Upper lobe of right lung (tissue), 1 donor: ENCODE measurements at places on chromosomes 2 and 18. TPM values are rescaled to one million over a fixed set of nuclear protein-coding genes. Genes with fewer than 3 reads are reported as not detected.

DNA sequence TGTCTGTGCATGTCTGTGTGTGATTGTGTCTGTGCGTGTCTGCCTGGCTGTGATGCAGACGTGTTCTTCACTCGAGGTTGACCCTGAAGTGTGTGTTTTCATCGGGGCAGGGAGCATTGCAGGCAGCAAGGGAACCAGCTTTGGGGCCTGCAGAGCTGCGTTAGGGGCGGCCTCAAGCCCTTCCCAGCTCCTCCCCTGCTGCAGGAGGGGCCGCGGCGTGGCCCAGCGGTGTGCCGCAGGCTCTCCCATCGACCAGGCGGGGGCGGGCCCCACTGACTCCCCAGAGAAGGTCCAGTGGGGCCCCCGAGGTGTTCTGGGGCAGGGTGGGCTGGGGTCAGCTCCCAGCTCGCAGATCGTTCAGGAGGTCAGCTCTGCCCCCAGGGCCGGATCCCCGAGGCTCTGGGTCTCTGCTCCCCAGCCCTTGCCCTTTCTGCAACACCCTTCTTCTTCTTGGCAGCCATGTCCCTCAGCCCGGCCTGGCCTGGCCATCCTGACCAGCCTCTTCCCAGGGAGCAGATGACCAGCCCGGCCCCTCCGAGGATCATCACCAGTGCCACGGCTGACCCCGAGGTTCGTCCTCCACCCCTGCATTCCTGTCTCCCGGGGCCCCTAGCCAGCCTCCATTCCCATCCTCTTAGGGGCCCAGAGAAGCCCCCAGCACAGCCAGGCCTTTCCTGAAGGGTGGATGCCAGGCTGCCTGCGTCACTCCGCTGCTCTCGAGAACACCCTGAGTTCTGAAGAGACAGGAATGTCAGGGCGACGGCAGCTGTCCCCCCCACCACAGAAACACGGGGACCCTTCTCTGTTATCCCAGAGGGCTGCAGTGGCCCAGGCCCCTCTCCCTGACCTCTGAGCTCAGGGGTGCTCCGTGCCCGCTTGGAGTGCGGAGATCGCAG is 11.1 kb upstream of the KLHL30 start:
- no peak for DNase-seq

- peak; percentile 75 for DNase-seq
These were observed 15.9 kb downstream of the C2orf74 start for GRCh38 chr2:61177727-61178549.

DNA sequence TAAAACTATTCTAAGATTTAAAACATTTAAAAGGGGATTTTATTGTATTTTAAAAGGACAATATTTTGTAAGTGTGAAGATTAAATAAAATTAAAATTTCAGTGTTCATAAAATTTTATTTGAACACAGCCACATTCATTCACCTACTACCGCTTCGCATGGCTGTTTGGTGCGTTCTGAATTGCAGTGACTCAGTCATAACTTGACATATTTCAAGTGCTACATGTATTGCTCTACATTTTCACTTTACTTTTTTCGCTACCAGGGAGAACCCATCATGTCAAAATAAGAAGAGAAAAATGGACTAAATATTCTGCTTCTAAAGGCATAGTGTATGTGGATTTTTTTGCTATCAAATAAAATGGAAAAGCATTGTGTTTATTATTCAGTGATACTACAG is 8.7 kb downstream of the PTH2R start:
- DNase-seq, result no peak

DNA sequence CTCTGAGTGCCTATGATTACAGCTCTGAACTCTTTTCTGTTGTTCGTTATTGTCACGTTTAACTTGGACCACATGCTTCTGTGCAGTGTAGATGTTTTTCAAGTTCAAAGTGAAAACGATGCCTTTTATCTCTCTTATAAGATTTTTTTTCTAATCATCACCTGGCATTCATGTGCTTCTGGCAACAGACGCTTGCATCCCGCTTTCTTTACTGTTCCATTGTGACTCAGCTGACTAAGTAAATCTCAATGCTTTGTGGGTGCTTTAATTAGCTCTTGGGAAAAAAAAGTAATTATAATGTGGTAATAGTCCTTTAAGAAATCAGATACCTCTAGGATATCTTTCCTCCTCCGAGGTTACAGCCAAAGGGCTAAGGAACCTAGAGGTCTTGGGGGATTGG is 31.2 kb upstream of the RMP24 start:
- no peak for DNase-seq

DNA sequence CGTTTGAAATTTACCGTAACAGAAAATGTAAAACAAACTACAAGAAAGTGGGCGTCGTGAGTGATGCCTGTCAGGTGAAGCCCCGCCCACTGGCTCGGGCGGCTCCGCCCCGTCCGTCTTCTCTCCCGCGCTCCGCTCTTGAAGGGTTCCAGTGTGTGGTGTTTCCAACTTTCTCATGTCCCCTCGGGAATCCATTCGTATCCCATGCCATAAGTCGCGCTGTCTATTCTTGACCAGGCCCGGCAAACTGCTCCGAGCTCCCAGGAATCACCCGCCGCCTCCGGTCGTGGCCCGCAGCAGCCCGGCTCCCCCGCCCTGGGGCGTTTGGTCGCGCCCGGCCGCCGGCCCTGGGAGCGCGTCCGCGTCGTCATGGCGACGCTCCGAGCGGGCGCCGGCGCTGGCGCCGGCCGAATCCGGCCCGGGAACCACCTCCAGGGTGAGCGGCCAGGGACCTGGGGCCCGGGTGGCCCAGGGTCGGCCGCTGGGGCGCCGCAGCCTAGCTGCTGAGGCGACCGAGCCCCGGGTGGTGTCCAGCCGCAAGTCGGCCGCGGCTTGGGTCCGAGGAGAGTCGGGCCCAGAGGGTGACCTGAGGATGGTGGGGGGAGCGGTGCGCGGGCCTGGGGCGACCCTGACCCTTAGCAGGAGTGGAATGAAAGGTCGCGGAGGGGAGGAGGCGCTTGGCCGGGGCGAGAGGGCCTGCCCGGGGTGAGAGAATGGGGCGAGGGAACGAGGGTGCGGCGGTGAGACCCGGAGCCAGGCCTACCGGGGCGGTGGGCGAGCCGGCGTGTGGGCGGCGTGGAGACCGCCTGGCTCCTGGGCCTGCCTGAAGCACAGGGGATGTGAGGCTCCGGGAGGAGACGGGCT is at the start of gene CFAP221:
Gene CFAP221, plus strand, starts transcription at position 375 of the 864 bp plus-strand sequence. CDS start 1,683 bp downstream, outside the sequence.
- peak; percentile 93 for DNase-seq

DNA sequence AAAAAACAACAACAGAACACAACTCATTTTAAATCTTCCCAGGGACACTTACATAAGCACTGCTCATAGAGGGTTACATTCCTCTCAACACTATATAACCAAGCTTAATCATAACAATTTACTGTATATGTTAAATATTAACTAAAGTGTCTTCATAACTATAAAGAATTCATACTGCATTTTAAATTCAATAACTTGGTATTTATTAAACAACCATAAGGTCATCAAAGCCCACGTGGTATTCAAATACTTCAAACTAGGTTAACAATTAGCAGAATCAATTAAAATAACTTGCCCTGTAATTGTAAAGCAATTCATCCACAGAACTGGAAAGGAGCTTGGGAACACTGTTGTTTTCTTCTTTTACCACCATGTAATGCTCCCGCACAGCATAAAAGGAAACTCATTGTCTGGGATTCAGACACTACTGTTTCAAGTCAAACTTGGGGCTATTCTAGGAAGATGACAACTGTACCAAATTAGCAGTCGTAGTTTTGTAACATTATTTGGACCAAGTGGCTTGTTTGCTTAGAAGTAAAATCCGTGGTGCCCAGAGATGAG is 10.4 kb downstream of the GAREM1 start:
- no peak for DNase-seq

DNA sequence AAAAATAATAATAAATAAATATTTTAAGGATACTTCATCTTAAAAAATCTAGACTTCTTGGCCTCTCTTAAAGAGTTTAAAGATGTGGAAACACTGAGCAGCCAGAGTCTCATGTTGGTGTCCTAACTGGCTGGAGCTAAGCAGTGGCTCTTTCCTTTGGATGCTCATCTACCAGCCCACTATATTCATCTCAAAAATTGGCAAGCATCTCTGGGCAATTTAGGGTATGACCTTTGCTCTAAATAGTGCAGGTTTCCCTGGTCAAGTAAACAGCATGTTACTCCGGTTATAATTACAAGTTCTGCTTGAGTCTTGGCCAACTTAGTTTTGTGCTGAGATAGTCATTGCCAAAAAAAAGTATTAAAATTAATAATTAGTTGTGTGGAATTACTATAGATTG is 117.8 kb downstream of the TTC27 start:
- no peak for DNase-seq

DNA sequence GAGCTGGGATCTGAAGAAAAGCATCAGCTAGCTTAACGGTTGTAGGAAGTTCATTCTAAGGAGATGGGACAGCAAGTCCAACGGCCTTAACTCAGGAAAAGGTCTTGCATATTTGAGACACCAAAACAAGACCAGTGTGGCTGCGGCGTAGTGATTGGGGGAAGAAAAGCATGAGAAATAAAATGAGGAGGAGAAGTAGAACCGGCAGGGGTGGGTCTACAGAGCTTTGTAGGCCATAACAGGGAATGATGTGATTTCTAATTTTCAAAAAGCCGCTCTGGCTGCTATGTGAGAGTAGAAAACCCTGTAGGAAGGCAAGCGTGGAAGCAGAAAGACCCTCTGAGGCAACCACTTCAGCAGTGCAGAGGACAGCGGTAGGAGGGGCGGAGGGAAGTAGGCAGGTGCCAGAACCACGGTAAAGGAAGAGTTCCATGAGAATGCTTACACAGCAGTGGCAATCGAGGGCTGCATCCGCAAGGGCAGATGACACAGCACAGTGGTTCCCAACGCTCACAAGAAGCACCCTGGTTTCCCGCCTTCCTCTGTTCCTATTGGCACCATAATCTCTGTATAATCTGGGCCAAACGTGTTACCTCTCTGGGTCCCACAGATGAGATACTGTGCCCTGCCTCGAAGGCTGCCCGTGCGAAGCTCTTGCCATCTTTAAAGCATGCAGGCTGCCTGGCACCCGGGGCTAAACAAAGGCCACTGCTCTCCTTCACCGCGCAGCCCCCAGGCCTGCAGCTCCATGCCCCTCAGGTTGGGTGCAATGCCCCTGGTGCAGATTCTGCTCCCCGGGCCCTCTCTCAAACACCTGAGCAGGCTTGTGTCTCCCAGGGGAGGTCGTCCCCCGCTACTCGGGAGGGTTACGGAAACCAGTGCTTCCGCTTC is 795 bp downstream of the ANKRD39 start:
- no peak for DNase-seq

DNA sequence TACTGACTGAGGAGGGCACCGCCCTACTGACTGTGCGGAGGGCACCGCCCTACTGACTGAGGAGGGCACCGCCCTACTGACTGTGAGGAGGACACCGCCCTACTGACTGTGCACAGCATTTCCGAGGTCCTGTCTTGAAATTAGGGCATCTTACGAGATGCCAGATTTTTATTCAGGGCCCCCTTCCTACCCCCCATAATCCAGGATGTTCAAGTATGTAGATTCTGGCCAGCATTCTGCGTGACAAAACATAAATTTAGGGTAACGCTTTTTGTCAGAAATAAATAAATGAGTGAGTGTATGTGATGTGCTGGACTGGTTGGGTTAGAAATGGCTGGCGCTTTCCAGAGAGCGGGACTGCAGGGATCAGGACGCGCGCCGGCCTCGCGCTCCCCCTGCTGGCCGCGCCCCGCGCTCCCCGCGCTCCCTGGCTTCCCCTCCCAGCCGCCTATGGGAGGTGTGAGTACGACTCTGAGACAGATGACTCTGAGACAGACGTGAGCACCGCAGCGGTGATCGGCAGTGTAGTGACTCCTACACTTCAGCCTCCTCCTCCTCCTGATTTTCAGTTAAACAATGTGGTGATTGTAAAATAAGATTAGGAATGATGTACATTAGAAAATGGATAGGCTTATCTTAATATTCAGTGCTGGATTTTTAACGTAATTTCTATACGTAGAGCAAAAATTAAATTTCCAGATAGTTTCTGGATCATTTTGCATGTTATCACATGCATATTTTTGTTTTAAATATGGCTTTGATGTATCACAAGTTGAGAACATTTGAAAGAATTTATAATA is 149.2 kb upstream of the NFATC1 start:
- peak; percentile 81 for DNase-seq

DNA sequence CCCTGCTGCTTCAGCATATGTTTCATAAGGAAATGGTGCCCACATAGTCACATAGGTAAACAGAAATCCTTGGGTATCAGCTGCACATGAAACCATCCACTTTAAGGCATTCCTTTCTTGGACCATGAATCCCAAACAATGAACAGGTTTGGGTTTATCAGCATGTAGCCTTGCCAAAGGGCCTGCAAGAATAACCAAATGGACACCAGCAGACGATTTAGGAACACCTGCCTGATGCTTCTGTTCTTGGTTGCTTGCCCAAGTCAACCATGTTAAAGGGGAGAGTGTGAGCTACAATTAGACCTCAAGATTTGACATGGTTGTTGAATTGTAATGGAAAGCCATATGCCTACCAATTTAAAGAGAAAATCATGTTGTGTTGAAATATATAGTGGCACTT is 1342.7 kb upstream of the PIK3C3 start:
- DNase-seq, result no peak

Gene UGT1A4
- not detected for total RNA-seq

Gene FAM124B
- total RNA-seq, result 4.4 TPM

Gene CFC1B
- not detected for total RNA-seq

Gene NAT8
- not detected for total RNA-seq
